Right ventricle myocardium inferior (tissue), 1 donor: ENCODE measurements at places on chromosomes 2 and 18.

DNA sequence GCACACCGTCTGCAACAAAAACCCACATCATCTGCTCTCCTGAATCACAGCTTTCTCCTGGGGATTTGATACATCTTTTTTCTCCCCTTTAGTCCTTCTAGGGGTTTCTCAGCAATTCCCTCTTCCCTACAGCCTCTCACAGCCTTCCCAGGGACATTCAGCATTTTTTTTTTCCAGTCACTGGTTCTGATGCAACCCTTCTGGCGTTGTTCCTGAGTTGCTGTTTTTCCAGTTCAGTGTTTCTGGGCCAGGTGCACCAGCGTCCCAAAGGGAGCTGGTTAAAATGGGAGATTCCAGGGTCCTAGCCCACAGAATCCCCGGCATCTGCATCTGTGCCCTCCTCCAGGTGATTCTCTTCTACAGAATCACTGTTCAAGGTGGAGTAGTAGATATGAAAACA lies 36.1 kb downstream of the ADCY3 start:
- DNase-seq: no peak

- peak; percentile 88 for DNase-seq
These were observed at the start of gene COBLL1 for GRCh38 chr2:164841719-164842623. Gene COBLL1, minus strand, starts transcription at chr2:164841823. Its CDS starts 627 bp downstream, at chr2:164841196.

- DNase-seq: no peak
These were observed 1602.8 kb upstream of the DDX18 start for GRCh38 chr2:116211719-116212118.

GRCh38 chr2:165621086-165621560 lies 151.6 kb downstream of the CSRNP3 start:
- DNase-seq: no peak

DNA sequence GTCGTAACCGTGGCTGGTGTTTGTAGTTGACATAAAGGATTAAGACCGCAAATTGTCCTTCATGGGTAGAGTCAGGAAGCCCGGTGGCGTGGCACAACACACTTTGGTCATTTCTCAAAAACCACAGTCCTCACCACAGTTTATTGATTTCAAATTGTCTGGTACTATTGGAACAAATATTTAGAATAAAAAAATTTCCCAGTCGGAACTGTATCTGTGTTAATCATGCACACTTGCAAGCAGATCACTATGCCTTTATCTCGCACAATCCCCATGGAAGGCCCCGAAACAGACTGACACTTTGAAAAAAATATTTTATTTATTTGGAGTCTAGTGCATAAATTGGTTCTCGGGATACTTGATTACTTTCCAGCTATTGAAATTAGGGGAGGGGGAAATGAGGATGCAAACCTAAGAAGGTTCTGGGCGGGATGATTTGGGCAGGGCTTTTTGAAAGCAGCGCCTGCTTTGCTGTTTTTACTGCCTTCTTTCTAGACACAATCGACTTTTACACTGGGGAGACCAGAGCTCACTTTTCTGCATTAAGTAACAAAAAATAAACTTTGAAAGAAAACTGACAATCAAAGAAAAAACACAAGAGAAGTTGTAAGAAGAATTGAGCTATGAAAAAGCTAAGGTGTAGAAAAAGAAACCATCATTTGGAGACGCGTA lies 15.4 kb upstream of the HOXD1 start:
- DNase-seq: no peak

DNA sequence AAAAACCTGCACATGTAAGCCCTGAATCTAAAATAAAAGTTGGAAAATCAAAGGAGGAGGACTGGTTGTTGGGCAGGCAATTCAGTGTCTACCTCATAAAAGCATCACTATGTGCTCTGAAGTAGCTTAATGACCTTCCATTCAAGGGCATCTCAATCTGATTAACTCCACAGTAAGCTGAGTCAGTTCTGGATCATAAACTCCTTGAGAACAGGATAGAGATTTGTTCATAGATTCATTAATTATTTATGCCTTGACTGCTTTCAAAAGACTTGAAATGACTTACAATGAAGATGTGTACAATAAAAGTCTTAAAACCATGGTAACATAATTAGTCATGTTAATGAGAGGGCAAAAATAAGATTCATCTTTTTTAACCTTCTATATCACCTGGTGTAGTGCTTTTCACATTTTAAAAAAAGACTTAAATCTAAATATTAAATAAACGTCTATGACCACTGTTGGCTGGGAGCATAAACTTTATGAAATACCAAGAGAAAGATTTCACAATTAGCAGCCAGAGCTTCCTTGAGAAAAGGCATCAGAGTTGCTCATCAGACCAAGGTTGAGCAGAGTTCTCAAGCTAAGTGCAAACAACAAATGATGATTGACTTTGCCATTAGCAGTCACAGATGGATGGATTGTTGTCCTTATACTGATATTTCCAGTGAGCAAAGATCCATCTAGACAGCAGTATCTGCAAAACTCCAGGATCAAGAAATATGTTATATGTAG lies 237.3 kb upstream of the THUMPD2 start:
- DNase-seq: no peak

GRCh38 chr2:168592181-168592831 lies 136.2 kb downstream of the CERS6 start:
- no peak for DNase-seq

GRCh38 chr2:176088048-176088936 lies 4.2 kb upstream of the HOXD13 start:
- no peak for DNase-seq

DNA sequence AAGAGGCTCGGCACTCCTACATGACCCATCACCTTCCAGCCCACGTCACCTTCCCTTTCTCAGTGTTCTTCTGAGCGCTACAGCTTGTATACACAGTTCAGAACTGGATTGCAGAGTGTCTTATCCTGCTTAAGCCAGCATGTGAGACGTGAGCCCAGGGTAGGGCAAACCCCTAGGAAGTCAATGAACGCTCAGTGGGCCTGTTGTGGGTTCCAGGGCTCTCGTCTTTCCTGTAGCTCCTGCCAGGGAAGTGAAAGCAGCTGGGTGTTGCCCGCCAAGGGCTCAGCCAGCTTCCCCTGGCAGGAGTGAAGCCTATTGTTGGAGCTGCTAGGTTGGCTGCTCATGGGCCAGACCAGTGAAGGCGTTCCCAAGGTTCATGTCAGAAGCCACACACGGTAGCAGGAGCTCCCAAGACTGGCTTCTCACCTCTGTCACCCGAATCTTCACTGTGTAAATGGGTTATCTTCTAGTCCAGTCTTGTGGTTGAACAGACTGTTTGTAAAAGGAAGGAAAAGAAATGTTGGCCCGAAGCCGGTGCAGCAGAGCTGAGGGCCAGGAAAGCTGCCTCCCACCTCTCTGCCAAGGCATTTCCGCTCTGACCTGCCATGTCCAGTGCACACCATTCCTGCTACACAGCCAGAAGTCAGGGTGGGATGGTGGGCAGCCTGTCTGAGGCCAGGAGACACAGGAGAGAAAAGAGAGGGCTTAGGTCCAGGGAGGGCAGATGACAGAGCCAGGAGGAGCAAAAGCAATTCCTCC lies 69.6 kb upstream of the RMDN2 start:
- DNase-seq: peak; percentile 81

DNA sequence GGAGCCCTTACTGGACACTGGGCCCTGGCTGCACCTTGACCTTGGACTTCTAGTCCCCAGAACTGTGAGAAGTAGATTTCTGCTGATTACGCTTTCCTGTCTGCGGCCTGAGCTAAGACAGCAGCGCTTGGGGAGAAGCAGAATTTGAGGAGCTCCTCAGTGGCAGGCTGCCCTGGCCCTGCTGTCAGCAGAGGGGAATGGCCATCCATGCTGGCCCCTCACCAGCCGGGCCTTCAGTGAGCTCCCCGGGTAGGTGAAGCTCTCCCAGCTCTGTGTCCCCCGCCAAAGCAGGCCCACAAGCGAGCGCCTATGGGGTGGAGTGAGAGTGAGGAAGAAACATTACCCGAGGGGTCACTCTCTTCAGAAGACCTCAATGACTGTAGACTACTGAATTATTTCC lies 51.6 kb downstream of the RRM2 start:
- no peak for DNase-seq

- DNase-seq: no peak
These were observed 53.7 kb upstream of the PARD3B start for GRCh38 chr2:204491528-204491927.

- DNase-seq: no peak
These were observed 3.2 kb downstream of the KLHL14 start for GRCh38 chr18:32769586-32770053.

GRCh38 chr2:239349453-239350135 lies 51.2 kb downstream of the HDAC4 start:
- no peak for DNase-seq
